Cardiac muscle cell (in vitro differentiated cells and primary cell): ENCODE measurements at places on chromosomes 1 and 21. TPM values are rescaled to one million over a fixed set of nuclear protein-coding genes. Genes with fewer than 3 reads are reported as not detected.

GRCh38 chr1:54545916-54546635, 2.0 kb upstream of the ACOT11 start:
- no peak for DNase-seq

DNA sequence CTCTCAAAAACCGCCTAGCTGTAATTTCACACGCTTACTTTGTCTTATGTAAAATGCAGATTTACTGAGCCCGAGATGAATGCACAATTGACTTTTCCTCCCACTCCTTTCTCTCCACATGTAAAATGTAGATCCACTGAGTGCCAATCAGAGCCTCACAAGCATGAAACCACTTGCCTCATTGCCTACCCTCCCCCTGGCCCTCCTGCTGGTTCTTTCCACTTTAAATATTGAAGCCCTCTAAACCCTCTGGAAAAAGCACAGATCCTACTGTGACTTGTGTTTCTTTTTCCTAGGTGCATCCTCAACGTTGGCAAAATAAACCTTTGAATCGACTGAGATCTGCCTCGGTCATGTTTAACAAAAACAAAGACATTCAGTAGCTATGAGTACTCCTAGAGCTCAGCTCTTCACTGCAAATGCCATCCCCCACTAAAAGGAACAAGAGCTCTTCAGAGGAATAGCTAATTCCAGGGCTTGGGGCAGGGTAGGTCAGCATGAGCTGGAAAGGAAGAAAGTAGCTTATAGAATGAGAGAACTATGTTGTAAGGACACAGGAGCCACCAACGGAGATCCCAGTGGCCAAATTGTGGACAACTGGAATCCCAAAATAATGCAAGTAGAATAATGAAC, 365.5 kb upstream of the RUNX1 start:
- no peak for DNase-seq

DNA sequence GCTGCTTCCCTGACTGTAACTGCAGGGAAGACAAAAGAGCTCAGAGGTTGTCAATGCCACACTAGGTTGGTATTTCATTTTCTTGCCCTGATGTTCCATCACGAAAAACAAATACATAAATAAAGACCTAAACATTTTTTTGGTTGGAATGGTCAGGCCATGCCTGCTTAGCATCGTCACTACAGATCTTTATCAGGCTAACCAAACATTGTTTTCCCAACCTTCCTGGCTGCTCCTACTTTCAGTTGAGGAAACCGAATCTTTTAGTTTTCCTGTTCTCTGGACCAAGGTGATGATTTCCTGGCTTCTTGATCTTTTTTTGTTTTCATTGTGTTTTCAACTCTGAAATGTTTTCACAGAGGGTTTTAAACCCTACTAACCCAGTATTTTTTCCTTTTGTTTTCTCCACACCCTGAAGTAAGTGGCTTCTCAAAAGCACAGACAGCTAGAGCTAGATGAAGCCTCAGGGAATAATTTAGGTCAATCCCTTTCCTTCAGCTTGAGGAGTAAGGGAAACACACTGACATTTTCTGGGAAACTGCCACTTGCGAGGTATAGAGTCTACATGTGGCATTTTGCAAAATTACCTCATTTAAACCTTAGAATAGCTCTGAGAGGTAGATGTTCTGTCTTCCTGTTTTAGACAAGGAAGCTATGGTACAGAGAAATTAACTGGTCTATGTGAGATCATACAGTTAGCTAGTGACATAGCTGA, 67.2 kb upstream of the CNN3 start:
- no peak for DNase-seq

- no peak for DNase-seq
Observed at GRCh38 chr1:13731897-13732296, 31.9 kb downstream of the PRDM2 start.

GRCh38 chr1:169892176-169892926, 1.3 kb downstream of the SCYL3 start:
- DNase-seq: no peak

DNA sequence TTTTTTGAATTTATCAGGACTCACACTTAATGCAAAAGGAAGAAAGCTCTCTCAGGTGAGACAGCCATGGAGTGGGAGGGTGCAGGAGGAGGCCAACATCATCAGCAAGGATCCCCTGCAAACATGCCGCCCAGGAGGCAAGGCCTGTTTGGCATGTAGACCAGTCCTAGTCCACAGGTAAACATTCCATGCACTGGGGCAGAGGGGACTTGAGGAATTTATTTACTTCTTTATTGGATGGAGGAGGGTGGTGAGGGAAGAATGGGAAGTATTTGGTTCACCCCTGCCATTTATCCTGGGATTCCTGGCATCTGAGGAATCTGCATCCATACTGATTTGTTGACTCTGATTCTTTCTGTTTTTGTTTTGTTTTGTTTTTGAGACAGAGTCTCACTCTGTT, 1.5 kb upstream of the UQCRHL start:
- no peak for DNase-seq

DNA sequence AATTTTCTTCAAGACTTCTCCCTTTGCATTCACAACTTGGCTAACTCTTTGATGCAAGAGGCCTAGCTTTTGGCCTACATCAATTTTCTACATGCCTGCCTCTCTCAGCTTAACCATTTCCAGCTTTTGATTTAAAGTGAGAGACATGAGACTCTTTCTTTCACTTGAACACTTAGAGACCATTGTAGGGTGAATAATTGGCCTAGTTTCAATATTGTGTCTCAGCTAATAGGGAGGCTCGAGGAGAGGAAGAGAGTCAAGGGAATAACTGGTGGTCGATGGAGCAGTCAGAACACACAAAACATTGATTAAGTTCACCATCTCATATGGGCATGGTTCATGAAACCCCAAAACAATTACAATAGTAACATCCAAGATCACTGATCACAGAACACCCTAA, 225.5 kb downstream of the TPR start:
- DNase-seq: no peak

The MAP3K21 gene
- polyA plus RNA-seq: 0.70 and 0.92 TPM in 2 replicates

The SMYD2 gene
- 46.6 and 65.7 TPM in 2 replicates for polyA plus RNA-seq

The NGF gene
- polyA plus RNA-seq: 1.00 TPM in 1 of 2 replicates, not detected in the other
